T-cell (primary cell): ENCODE measurements at places on chromosomes 1 and 21. TPM values are rescaled to one million over a fixed set of nuclear protein-coding genes. Genes with fewer than 3 reads are reported as not detected.

Gene BNIPL
- total RNA-seq = 2.6 TPM

GRCh38 chr1:202850593-202851362, 38.2 kb downstream of the RABIF start:
- no peak for DNase-seq

DNA sequence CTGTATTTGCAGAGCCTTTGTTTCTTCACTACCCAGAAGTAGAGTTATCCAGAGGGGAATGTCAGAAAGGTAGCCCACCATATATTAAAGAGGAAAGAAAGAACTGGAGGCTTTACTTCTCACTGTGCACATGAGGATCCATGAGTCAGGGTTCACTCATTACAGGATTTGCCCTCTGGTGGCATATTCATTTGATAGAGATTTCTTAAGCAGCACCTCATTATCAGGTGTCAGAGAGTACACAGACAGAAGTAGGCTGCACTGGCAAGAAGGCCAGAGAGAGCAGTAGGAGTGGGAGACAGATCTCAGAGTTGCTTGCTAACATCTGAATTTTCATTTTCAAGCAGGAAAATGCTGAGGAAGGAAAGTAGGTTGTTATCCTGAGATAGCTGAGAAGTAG, 123.8 kb downstream of the PIK3R3 start:
- DNase-seq = no peak

DNA sequence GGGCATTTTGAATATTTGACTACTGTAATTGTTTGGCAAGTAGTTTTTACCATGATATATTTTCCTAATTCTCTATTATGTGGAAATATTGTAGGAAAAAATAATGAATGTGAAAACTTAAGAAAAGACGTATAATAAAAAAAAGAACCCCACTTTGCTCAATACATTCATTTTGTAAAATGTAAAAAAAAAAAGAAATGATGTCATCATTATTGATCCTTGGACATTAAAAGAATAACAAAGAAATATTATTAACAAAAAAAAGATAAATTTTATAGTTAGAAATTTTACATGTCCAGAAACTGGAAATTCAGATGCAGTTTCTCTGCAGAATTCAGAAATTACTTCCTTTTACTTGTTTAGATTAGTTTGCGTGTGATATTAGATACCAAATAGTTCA, 5.2 kb downstream of the GIPC2 start:
- no peak for DNase-seq

- no peak for DNase-seq
Measured at GRCh38 chr1:110084227-110085078, 14.0 kb upstream of the ALX3 start.

DNA sequence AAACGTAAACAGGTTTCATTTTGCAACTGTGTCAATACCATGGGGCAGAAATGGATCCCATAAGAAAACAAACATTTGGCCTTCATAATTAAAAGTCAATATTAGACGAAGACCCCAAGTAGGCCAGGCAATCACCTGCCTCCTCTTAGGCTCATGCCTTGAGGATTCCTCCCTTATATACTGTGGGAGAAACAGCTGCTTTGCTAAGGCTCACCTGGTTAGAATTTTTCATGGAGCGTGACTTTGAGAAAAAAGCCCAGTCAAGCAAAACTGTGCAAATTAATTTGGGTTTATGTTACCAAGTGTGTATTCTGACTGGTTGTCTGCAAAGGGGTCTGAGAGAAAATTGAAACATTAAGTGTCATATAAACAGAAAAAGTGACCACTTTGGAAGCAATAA, 605.3 kb upstream of the USP24 start:
- no peak for DNase-seq

DNA sequence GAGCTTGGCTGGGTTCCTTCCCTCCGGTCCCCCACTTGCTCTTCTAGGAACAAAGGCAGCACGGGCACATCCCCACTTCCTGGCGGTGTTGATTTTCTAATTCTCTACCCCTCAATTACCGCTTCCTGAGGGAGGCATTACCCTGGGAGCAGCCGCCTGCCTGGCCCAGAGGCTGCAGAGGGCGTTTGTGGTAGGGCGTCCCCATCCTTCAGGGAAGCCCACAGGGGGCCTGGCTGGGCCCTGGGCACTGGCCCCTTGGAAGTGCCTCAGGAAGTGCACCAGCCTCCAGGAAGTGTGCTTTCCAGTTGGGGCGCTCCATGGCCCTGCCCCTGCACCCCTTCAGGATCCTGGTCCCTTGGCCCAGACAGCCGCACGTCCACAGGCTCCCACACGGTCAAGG, 42.1 kb upstream of the CASZ1 start:
- no peak for DNase-seq
